Substantia nigra (tissue), 51 donors: ENCODE measurements at places on chromosomes 4 and X.

DNA sequence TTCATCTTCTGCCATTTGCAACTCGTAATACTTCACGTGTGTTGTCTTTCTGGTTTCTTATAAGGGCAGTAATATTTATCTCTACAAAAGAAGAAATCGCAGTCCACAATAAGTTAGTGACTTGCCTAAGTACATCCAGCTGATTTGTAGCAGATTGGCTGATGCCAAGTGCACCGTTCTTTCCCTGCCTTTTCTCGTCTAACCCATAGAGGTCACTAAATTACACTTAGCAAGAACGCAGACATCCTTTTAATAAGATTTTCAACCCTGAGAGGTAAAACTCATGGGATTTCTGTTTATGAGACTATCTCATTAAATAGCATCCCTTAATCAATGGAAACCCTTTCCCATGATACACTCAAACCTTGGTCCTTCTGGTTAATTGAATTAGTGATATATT, 408.6 kb upstream of the ACTRT1 start:
- no peak for DNase-seq

DNA sequence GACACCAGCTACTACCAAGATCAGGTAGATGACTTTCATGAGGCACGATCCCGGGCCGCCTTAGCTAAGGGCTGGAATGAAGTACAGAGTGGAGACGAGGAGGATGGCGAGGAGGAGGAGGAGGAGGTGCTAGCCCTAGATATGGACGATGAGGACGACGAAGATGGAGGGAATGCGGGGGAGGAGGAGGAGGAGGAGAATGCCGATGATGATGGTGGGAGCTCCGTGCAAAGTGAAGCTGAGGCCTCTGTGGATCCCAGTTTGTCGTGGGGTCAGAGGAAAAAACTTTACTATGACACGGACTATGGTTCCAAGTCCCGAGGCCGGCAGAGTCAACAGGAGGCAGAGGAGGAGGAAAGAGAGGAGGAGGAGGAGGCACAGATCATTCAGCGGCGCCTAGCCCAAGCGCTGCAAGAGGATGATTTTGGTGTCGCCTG, 481 bp downstream of the UTP3 start:
- DNase-seq, result no peak

DNA sequence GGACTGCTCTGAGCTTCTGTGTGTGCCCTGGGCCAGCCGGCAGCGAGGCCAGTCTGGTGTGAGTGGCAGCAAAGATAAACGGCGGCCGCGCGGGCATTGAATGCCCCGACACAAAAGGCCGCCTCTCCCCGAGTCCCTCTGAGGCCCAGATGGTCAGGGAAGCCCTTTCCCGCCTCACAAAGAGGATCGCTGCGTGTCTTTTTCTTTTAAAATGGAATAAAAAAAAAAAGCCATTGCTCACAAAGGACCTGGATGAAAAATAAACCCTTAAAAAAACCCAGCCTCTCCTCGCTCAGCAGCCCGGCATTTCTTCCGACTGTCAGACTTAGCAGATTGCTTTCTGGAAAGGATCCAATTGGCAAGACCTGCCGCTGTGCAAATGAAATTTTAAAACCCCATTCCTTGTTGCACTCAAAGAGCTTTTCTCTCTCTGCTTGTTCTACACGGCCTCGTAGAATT, 578.7 kb downstream of the BCOR start:
- DNase-seq, result no peak

GRCh38 chr4:123507376-123507775, 110.8 kb downstream of the SPRY1 start:
- no peak for DNase-seq

GRCh38 chr4:48147621-48148020, 13.6 kb upstream of the TXK start:
- DNase-seq, result no peak

- no peak for DNase-seq
Measured at GRCh38 chr4:48831532-48832030, 693 bp downstream of the OCIAD1 start.

GRCh38 chrX:18390941-18391538, 34.4 kb upstream of the CDKL5 start:
- no peak for DNase-seq

GRCh38 chr4:139668036-139668435, 2.4 kb downstream of the MGST2 start:
- DNase-seq, result no peak

DNA sequence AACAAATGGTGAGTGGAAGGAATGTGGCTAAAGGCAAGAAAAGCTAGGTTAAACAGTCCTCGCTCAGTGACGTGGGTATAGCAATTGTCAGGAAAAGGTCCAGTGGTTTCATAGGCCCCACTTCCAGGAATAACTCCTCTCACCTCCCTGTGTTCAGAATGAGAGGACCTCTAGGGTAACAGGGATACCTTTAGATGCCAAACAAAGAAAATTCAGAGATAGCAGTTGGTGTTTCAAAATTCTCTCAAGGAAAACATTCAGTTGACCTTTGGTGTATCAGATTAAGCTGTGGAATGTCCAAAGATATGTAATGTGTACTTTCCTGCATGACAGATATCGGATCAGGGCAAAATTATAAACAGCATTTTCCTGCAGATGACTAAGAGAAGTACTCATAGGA, 155.9 kb downstream of the ARHGAP6 start:
- DNase-seq, result no peak

- no peak for DNase-seq
Measured at GRCh38 chrX:38332505-38332904, 5.2 kb upstream of the RPGR start.

DNA sequence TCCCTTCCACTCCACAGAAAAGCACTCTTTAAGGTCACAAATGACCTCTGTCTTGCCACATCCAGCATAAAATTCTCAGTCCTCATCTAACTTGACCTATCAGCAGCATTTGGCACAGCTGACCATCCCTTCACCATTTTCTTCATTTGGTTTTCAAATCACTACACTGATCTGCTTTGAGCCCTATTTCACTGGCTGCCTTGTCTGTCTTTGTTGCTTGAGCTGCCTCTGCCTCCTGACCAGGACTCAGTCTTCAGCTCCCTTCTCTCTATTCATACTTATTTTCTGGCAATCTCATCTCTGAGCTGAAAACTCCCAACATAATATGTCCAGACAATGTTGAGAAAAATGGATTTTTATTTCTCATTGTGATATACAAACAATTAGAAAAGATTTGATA, 27.7 kb upstream of the PDE5A start:
- DNase-seq, result no peak

- no peak for DNase-seq
Measured at GRCh38 chr4:123083646-123084045, 161.2 kb upstream of the NUDT6 start.

GRCh38 chr4:176425035-176425434, 105.3 kb downstream of the SPCS3 start:
- DNase-seq, result no peak

DNA sequence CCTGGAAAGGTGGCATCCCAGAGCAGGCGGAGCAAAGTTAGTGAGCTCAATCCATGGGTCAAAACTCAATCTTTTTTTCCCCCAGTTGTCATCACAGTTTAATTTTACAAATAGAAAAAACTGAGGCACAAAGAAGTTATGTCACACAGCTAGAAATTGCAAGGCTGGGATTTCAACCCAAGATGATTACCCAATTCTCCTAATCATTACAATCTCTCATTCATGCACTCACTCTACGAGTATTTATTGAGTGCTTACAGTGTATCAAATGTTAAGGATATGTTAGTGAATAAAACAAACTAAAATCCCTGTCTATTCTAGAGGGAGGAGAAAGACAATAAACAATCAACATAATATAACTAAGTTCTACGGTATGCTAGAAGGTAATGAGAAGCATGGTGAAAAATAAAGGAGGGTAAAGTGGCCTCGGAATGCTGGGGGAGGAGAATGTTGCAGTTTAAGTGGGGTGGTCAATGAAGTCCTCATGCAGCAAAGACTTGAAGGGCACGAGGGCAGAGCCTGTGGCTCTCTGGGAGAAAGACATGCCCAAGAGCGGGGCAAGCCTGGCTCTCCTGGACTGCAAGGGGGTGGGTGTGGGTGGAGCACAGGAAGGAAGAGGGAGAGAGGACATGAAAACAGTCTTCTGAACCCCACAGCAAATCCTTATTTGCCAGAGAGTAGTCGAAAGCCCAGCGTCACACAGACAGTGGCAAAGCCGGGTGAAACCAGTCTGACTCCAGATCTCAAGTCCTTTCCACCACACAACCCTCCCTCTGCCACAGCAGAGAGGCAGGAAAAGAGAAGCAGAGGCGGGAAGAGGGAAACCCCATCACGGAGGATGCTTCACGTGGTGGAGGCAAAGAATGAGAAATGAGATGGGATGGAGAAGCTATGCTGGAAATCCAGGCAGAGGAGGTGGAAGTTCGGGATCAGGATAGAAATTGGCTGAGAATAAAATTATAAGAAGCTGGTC, 48.3 kb downstream of the RAB33B start:
- no peak for DNase-seq

- no peak for DNase-seq
Measured at GRCh38 chr4:2322227-2322626, 60.3 kb upstream of the MXD4 start.

DNA sequence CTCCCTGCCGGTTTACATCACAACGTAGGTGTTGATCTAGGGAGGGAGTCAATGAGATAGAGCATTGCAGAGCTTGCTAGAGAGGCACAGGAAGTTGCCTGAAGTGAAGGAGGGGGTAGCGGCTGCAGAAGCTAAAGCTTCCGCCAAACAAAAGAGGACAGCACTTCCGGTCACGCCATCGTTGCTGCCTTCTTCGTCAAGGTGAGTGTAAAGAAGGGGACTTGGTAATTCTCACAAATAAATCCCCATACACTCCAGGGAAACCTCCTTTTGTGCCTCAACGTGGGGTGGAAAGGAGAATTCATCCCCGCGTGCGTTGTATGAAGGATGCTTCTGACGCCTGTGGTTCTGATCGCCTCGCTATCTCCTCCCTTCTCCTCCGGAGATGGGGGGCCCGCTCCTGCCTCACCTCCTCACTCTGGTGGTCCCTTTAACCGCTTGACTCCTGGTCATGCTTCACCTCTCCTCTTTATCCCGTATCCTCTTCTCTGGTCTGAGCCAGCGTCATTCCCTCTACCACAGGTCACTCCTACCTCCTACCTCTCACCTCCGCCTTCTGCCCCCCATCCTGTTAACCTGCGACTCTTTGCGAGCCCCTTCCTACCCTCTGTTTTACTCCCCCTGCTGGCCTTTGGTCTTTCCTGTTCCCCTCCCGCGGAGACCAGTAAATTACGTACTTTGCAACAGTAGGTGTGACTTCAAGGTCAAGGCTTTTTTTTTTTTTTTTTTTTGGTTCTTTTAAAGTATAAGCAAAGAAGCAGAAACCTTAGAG, 59.9 kb downstream of the GSPT2 start:
- peak; percentile 13 for DNase-seq

DNA sequence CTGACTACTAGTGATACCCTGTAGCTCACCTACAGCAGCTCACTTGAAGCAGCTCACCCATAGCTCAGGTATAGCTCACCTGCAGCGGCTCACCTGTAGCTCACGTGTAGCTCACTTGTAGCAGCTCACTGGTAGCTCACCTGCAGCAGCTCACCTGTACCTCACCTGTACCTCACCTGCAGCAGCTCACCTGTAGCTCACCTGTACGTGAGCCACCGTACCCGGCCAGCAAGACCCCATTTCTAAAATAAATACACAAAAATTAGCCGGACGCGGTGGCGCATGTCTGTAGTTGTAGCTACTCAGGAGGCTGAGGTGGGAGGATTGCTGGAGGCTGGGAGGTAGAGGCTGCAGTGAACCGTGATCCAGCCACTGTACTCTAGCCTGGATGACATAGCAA, 30.6 kb downstream of the SHOX start:
- no peak for DNase-seq

DNA sequence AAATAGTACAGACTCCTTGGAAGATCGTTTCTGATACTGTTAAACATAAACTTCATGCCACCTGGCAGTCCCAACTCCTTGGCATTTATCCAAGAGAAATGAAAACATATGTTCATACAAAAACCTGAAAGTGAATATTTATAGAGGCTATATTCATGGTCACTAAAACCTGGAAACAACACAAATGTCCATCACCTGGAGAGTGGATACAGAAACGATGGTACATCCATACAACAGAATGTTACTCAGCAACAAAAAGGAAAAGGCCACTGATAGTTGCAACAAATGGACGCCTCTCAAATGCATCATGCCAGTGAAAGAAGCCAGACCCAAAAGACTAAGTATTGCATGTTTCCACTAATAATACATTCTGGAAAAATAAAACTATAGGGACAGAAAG, 34.0 kb upstream of the SORBS2 start:
- DNase-seq, result no peak

DNA sequence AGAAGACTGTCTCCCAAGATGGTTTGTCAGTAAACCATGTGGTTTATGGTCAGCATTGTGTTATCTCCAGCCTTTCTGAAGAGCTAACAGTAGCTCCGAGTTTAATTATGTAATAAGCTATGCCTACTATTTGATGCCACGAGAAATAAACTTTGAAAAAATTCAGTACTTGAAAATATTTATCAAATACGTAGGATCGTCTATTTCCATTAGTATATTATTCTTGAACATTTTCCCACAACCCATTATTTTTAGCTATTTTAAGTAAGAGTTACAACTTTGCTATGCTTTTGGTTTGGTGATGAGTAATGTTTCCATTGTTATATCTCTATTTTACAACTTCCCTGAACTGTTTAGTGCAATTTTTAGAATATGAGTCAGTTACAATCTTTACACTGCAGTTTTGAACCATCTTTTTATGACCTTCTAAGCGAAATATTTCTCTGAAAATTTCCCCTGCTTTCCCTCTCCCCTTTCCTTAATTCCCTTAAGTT, 44.5 kb upstream of the TRIM2 start:
- no peak for DNase-seq

DNA sequence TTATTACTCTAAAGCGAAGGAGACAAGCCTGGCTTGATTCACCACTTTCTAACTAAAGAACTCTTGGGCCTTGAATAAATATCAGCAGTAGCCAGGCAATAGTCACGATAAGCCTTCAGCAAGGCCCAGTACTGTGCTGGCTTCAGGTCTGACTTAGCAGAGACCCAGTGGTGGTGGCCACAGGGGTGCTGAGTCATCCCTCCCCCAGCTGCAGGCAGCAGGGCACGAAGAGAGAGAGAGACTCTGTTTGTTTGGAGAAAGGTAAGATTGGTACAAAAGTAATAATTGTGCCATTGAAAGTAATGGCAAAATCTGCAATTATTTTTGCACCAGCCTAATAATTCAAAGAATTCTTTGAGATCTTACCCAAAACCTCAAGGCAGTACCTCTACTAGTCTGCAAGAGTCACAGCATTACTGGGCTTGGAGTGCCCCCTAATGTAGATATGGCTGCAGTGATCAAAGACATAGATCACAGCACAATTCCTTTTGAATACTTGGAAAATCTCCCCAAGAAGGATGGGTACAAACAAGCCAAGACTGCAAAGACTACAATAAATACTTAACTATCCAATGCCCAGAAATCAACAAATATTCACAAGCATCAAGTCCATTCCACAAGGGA, 159.5 kb upstream of the USP38 start:
- no peak for DNase-seq

DNA sequence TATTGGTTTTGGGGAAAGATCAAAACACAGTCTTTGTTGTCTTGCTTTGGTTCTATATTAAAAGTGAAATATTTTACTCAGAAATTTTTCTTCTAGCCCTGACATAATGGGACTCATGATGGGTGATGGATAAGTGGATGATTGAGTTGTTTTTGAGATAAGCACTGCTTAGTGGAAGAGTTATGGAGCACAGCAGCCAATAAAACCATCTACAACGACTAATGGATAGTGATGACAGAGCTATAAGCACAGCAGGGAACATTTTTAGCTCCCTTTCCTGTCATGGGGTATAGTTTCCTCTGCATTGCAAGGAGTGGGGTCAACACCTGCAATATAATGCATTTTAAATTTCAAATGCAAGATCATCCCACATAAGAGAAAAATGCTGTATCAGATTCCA, 812.4 kb downstream of the STPG2 start:
- DNase-seq, result no peak

- DNase-seq, result no peak
Measured at GRCh38 chr4:113469023-113469390, 292.5 kb downstream of the CAMK2D start.
